ENCODE measurements at places on chromosomes 3 and 15.

- DNase-seq: no peak
Observed at GRCh38 chr3:64871834-64872249, 184.0 kb upstream of the ADAMTS9 start.

DNA sequence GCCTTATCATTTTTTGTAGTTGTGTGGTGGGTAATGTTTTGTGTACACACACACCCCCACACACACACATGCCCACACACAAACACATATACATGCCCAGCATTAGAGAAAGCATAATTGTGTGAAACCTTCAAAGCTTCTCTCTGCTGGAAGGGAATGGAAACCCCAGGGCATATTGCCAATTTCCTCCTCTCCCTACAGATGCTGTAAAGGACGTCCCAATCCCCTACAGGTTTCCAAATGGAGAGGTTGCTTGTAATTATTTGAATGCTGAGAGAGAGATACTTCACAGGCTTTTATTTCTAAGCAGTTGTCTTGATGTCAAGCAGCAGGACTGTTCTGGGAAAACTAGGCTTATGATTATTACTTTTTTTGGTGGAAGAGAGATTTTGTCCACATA lies 23.0 kb upstream of the CCK start:
- no peak for DNase-seq

GRCh38 chr3:153042088-153042487 lies 119.9 kb upstream of the RAP2B start:
- no peak for DNase-seq

DNA sequence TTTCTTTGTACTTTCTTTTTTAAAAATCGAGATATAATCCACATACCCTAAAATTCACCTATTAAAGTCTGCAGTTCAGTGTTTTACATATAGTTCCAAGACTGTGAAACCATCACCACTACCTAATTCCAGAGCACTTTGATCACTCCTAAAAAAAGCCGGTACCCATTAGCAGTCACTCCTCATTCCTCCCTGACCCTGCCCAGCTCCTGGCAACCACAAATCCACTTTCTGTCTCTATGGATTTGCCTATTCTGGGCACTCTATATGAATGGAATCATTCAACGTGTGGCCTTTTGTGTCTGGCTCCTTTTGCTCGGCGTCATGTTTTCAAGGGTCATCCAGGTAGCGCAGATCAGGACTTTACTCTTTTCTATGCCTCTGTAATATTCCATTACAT lies 17.3 kb downstream of the TRPM1 start:
- DNase-seq: no peak

- DNase-seq: no peak
Observed at GRCh38 chr15:79896131-79896633, 632 bp downstream of the MTHFS start.

DNA sequence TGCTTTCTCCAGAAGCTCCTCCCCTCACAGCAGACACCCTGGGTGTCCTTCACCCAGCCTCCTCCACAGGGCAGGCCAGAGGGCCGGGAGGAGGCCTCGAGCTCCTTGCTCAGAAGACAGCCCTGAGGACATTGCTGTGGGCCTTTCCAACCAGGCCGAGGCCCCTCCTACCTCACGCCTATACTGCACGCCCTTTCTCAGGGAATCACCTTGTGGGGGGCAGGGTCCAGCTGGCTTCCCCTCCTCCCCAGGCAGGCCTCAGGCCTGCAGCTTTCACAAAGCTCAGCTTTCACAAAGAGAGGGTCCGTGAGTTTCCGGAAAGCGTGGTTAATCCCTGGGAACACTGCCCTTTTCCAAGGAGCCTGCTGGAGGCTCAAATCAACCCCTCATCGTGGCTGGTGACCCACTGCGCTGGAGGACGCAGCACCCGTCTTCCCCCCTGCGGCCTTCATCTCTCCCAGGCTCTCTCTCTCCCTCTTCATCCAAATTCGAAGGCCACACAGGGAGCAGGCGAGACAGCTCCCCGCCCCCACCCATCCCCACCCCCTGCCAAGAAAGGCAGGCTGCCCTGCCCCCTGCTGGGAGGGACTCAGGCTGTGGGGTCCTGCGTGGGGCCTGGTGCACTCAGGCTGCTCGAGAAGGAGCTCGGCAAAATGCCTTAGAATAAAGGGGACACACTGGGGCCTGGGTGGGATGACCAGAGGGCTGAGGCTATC lies 79.4 kb downstream of the OCA2 start:
- no peak for DNase-seq

- DNase-seq: peak; percentile 34
Observed at GRCh38 chr3:10753964-10754363, 62.1 kb upstream of the SLC6A11 start.

DNA sequence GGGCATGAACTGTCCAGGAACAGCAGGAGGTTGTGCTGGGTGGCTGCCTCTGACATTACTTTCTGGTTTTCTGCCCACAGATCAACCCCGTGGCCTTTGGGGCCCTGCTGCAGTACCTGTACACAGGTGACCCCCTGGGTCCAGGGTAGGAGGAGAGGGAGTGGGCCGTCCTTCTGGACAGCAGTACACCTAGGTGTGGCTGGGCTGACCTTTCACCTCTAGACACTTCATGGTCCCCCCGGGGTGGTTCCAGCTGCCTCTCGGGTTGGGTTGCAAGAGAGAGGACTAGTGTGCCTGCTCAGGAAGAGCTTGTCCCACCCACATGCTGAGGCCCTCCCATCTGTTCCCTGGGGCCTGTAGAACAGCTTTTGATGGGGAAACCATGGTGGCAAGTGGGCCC lies 3.7 kb downstream of the ABTB1 start:
- peak; percentile 14 for DNase-seq

GRCh38 chr3:66498687-66499621 lies 1.9 kb downstream of the LRIG1 start:
- no peak for DNase-seq
